Activated T-cell treated with anti-CD3 and anti-CD28 coated beads, Interleukin-2, amount 50 U/mL, for 1 hour (primary cell): ENCODE measurements at places on chromosomes 12 and 14.

GRCh38 chr12:71430756-71431155 lies 8.8 kb upstream of the LGR5 start:
- no peak for DNase-seq

DNA sequence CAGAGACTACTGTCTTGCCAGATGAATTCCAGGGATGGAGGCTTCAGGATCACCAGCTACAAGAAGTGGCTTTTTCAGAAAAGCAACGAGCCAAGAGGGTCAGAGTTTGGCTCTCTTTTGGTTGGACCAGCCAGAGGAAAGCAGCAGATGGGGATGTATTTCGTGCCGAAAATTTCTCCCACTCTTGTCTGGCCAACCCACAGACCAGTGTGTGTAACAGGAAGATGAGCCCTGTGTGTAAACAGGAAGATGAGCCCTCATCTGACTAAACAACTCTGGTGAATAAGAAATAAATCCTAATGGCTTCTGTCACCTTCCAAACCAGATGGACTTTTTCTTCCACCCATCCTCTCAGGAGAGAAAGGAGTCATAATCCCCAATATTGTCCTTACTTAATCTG lies 13.1 kb downstream of the GPR68 start:
- no peak for DNase-seq

- no peak for DNase-seq
These were observed 17.4 kb downstream of the ISCA2 start for GRCh38 chr14:74510959-74511409.

GRCh38 chr14:44589180-44589579 lies 82.1 kb upstream of the FSCB start:
- no peak for DNase-seq

DNA sequence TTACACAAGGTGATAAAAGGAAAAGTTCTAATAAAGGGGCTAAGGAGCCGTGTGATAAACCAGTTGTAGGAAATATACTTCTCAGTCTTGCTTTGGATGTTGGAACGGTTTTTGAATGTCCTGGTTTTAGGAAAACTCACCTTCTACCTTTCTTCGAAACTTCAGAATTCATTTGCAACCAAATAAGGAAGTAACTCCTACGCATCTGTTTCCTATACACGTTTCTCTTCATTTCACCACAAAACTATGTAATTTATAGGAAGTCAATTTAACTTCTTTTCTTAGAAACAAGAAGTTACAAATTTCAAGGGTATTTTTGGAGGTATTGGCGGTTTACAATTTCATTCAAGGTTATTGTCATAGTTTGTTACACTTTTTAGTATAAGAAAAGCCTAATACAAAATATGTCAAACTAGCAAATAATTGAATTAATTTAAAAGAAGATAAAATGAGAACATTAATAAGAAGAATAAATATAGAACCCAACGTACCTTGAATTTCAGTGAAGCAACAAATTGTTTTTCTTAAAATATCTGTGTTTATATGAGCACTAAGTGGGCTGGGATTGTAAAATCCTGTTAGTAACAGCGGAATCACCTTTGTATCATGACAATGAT lies 33.2 kb upstream of the CD69 start:
- DNase-seq: no peak
